ENCODE measurements at places on chromosomes 5 and 9.

DNA sequence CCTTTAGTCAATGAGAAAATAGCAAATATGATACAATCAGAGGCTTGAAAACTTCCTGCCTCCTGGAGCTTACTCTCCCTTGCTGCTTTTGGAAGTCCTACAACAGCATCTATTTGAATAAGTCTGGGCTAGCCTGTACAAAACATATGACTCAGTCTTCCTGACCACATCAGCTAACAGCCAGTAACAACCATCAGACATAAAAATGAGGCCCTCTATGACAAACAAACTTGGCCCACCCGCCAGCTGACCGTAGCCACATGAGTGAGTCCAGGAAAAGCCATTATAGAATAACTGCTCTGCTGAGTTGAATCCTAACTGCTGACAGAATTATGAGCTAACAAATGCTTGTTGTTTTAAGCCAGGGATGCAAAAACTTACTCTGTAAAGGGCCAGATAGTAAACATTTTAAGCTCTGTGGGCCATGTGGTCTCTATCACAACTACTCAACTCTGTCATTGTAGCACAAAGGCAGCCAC, 347.6 kb downstream of the PTPRD start:
- DNase-seq: no peak

DNA sequence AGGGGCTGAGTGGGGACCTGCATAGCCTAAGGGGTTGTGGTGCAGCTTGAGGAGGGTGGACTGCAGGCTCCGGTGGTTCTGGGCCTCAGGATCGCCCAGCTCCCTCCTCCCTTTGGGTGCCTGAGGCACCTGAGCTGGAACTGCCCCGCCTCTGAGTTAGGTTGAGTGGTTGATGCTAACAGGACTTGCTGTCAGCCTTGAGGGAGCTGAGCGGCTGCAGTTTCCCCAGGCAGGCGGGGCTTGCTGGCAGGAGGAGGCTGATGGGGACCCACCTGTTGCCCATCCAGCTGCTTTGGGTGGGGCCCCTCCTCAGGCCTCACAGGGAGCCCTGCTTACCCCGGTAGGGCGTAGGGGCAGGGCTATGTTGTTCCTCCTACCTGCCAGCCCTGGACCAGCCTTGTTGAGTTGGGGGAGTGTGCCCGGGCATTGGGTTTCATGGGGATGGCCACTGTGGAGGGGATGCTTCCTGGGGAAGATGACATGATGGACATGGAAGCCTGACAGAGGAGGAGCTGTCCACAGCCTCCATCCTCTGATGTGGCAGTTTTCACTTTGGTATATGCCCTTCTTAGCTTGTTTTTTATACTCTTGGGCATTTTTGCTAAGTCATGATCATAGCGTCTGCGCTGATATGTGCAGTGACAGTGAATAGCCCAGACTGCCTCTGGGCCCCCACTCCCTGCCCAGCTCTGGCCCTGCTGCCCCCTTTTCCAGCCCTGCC, 14.3 kb downstream of the WNK2 start:
- DNase-seq: no peak

DNA sequence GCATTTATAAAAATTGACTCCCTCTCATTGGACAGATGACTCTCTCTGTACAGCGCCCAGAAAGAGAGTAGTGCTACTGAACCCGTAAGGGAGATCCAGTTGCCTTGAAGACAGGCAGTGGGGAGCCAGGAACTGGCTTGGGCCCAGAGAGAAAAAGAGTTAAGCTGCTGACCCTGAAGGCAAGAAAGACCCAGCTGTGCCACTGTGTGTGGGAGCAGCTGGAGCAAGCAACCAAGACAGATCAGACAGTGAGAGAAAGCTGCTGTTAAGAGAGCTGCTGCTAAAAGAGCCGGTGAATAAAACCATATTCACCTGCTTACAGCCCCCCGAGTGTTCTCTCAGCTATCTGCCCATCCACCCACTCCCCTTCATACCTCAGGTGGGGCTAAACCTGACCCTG, 149.7 kb upstream of the ADAMTS16 start:
- DNase-seq: no peak

- DNase-seq: no peak
Measured at GRCh38 chr5:37308793-37309192, 59.6 kb upstream of the CPLANE1 start.

DNA sequence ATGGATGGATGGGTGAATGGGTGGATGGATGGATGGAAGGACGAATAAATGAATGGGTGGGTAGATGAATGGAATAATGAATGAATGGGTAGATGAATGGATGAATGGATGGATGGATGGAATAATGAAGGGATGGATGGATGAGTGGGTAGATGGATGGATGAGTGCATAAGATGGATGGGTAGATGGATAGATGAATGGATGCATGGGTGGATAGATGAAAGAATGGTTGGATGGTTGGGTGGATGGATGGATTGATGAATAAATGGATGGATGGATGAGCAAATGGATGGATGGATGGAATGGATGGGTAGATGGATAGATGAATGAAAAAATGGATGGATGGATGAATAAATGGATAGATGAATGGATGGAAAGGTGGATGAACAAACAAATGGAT, 85.2 kb downstream of the PHF2 start:
- no peak for DNase-seq

DNA sequence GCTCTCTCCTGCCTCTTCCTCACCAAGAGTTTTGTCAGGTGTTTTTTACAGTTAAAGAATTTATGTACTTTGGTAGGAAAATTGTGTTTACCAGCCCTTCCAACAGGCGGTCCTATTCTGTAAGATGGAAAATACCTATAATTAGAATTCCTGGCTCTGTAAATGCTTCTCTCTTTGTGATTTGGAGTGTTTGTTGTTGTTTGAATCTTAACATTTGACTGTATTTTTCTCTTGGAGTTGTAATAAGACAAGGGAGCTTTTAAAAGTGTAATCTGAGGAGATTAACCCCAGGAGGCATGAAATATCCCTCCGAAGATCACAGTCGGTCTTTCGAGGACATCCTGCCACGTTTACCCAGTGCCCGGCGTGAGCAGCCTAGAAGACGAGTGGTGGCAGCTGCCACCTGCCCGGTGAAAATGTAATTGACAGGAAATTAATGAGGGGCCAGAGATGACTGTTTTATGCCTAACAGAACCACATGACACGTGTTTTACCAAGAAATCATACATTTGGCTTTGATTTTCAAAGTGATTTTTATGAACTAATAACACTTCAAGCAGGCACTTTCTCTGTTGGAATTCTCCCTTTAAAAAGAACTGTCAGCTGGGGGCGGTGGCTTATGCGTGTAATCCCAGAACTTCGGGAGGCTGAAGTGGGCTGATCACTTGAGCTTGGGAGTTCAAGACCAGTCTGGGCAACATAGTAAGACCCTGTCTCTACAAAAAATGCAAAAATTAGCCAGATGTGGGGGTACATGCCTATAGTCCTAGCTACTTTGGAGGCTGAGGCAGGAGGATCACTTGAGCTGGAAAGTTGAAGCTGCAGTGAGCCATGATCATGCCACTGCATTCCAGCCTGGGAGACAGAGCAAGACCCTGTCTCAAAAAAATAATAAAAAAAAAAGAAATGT, 20.0 kb downstream of the ANKRD33B start:
- DNase-seq: no peak

GRCh38 chr9:137604345-137605086, 970 bp upstream of the ARRDC1 start:
- DNase-seq: no peak

GRCh38 chr9:80028501-80028900, 456.7 kb downstream of the TLE4 start:
- no peak for DNase-seq

GRCh38 chr9:106859957-106860720, 2.8 kb upstream of the ZNF462 start:
- no peak for DNase-seq

- no peak for DNase-seq
Measured at GRCh38 chr9:13810510-13810909, 503.4 kb downstream of the NFIB start.

DNA sequence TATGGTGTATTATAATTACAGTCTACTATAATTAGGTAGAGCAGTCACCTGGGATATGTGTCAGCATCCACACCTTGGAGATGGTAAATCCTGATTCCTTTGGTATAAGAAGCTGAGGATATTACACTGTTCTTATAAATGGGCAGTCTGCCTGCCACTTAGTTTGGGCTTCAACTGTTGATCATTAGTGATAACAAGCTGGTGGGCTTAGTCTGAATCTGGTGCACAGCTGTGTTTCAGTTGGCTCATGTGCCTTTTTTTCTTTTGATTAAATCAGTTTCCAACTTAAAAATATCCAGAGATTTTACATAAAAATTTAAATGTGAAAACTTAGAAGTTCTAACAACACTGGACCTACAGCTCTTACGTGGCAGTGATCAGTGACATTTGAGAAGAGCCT, 21.2 kb downstream of the LVRN start:
- no peak for DNase-seq

GRCh38 chr5:62132276-62132675, 173.7 kb upstream of the KIF2A start:
- no peak for DNase-seq

GRCh38 chr9:133139246-133140173, 18.5 kb upstream of the RALGDS start:
- no peak for DNase-seq

GRCh38 chr5:122120957-122121356, 8.4 kb upstream of the ZNF474 start:
- DNase-seq: no peak

- no peak for DNase-seq
Measured at GRCh38 chr5:15993919-15994318, 185.7 kb downstream of the MARCHF11 start.

- DNase-seq: no peak
Measured at GRCh38 chr9:36341936-36342577, 58.0 kb downstream of the RNF38 start.

GRCh38 chr5:151523335-151523734, 67.8 kb downstream of the FAT2 start:
- peak; percentile 36 for DNase-seq

DNA sequence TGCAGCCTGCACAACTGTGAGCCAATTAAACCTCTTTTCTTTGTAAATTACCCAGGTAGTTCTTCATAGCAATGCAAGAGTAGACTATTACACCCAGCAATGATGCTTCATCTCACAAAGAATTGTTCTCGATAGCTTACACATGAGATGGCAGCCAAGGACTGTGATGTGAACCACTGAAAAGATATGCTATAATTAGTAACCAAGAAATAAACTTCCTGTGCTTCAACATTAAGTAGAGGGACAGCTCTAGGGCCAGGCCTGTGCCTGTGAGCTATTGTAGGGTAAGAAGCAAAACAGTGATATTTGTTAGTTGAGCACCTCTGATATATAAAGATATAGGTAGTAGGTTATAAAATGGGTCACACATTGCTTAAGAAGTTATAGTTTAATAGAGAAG, 41.8 kb upstream of the DPYSL3 start:
- no peak for DNase-seq

- DNase-seq: no peak
Measured at GRCh38 chr9:109150925-109151545, 16.0 kb downstream of the FRRS1L start.

- no peak for DNase-seq
Measured at GRCh38 chr5:144864118-144864517, 693.4 kb downstream of the KCTD16 start.

DNA sequence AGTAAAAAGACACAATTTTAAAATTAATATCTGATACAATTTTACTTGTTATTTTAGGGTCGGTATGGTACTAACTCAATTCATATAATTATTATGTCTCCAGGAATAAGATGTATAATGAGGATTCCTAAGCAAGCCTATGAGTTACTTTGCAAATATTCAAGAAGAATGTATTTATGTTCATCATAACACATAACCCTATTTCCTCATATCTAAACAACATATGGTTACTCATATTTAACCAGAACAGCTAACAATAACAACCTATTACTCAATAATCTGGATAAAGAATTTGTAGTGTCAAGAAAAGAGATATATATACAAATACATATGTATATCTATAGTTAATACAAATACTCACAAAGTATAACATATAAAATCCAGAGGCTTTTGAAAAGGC, 285.9 kb downstream of the ARL15 start:
- no peak for DNase-seq

GRCh38 chr9:135183528-135184180, 96.2 kb downstream of the OLFM1 start:
- DNase-seq: no peak

DNA sequence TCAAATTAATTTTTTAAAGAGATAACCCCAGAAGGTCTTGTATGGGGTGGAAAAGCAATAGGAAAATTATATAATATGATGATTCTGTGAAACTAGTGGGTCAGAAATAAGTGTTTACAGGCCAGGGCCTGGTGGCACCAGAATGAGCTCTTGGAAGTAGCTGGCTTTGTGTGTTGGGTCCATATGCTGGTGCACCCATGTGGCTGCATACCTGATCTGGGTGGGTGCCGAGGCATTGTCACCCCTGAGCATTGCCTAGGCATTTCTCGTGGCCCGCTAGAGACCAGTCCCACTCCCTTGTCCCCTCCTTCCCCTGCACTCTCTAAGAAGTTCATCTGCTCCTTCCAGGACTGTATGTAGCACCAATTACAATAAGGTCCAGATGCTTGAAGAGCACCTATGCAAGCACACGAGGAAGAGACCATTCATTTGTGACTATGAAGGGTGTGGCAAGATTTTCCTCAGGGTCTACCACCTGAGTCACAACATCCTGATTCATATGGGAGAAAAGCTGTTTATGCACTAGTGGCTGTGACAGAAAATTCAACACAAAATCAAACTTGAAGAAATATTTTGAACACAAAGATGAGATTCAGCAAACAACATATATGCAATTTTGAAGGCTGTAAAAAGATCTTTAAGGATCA, 19.8 kb upstream of the IL33 start:
- DNase-seq: no peak

DNA sequence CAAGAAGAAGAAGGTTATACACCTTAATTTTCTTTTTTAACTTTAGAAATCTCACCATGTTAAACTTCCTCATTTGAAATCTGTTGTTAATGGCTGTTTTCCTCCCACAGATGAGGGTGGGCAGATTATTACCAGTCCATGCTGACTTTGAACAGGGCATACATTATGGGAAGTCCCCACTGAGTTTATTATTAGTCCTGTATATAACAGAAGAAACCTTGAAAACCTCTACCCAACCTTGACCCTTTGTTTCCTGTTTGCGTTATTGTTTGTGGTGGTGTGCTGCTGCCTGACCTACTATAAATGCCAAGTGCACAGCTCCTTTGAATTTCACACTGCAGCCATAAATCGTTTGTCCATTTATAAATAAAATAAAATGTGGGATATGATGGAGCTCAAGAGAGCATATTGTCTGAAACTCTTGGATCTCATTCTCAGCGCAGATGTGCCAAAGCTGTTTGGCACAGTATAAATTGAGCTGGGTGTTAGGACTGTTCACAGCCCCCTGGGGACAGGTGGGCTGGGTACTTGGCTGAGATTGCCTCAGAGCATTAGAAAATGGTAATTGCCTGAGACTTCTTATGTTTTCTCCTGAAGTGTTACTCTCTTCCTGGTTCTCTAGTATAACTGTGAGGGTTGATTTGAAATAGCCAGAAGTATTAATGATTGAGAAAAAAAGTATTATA, 139.6 kb downstream of the SPATA31D1 start:
- DNase-seq: no peak

DNA sequence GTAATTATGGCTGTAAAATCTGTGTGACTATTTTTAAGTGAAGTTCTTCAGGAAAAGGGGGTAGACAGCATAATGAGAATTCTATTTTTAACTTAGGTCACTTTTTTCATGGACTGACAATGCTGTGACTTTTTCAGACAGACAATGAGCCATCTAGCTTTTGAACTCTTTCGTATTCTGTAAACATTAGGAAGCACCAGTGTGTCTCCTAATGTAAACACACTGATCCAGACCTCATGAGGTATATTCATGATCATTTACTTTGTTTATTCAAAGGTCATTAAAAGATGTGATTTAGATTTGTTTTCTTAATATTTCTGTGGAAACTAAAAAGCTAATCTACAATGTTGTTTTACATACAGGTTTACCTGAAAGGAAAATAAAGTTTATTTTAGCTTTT, 352.6 kb downstream of the ADGRV1 start:
- no peak for DNase-seq
